ENCODE measurements at places on chromosomes 5 and 9.

- no peak for DNase-seq
Observed at GRCh38 chr5:42419294-42419693, 3.9 kb upstream of the GHR start.

DNA sequence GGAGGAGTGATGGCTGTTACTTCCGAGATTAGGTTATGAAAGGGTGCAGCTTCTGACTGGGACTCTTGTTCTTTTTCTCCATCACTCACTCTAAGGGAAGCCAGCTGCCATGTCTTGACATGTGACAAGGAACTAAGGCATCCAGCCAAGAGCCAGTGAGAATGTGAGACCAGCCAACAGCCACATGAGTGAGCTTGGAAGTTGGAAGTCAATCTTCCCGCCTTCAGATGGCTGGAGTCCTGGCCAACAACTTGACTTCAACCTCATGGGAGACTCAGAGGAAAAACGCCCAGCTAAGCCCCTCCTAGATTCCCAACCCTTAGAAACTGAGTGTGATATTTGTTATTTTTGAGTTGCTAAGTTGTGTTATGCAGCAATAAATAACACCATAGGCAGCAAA lies 201.1 kb downstream of the SNX18 start:
- no peak for DNase-seq

DNA sequence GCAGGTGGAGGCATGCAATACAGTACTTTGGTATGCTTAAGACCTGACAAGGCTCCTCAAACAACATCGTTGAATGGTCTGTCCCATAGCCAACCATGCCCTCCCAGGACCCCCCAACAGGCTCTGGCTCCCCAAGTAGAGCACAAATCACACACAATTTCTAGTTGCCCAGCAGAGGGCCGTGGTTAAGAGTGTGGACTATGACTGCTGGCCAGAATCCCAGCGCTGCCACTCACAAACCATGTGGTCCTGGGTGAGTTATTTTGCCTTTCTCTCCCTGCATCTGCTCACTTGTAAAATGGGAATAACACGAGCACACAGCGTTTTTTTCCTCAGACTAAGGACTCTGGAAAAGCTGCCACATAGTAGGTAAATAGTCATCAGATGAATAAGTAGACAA lies 6.5 kb downstream of the CKMT2 start:
- DNase-seq: no peak

- no peak for DNase-seq
Observed at GRCh38 chr5:95808013-95808685, 14.4 kb downstream of the GLRX start.

DNA sequence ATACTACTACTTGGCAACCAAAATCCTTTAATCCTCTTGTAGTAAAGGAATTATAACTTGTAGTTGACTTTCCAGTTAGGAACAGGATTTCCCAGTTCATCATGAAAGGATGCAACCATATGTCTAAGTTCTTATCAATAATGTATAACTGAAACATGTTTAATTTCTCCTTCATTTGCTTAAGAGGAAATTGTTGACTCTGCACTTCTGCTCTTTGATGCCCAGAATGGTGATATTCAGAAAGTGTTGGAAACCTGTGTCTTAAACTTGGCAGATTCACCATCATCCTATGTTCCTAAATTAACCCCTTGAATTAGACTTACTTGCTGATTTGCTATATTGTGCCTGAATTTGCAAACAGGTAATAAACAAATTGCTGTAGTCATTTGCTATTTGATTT lies 201.5 kb downstream of the PTPRD start:
- no peak for DNase-seq

DNA sequence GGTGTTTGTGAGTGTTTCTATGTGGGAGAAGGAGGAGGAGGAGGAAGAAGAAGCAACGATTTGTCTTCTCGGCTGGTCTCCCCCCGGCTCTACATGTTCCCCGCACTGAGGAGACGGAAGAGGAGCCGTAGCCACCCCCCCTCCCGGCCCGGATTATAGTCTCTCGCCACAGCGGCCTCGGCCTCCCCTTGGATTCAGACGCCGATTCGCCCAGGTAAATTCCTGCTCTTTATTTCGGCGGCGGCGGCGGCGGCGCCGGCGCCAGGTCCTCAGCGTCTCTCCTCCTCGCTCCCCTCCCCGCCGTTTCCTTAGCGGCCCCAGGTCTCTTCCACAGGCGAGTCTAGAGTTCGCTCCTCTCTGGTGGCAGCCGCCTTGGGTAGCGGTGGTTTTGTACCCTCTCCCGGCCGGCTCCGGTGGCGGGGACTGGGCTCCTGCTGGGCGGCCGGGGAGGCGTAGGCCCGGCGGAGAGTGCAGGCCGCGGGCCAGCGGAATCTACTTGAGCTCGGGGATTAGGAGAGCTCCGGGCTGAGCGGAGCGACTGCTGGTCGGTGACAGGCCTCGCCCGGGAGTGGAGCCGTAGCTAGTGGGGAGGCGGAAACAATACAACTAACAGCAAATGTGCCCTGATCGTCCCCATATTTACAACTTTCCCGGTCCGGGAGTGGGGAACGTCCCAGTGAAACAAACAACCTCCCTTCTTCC lies 547 bp downstream of the NIPBL start:
- DNase-seq: peak; percentile 30

Measured in stimulated activated CD4-positive, alpha-beta T cell treated with anti-CD3 and anti-CD28 coated beads, Interleukin-15, amount 100 ng/mL, for 48 hours (primary cell).